ENCODE measurements at places on chromosomes 7 and 10. TPM values are rescaled to one million over a fixed set of nuclear protein-coding genes. Genes with fewer than 3 reads are reported as not detected.
A peak's percentile ranks its signal among the peaks of the same experiment; 100 is the strongest.

HMX3 gene
- total RNA-seq: 60.5 TPM

PTPRE gene
- total RNA-seq: 7.8 TPM

ZNF25 gene
- 4.8 TPM for total RNA-seq

C10orf71 gene
- total RNA-seq: not detected

APBB1IP gene
- 67.0 TPM for total RNA-seq

- DNase-seq: no peak
- no peak overlapping the region for H3K27ac ChIP-seq
- peaks cover 7% of the 10 kb centered on the region for H3K4me1 ChIP-seq
- H3K36me3 ChIP-seq: peaks cover 7% of the 10 kb centered on the region
Observed at GRCh38 chr7:730501-731439, 3.7 kb upstream of the PRKAR1B start.

- no peak overlapping the region for H3K4me3 ChIP-seq
- no peaks in the 10 kb centered on the region for H3K27me3 ChIP-seq
- no peak overlapping the region for H3K27ac ChIP-seq
- DNase-seq: no peak
- H3K36me3 ChIP-seq: 0 out of 2 replicates have a peak, but pooled peaks cover 3% of the 10 kb centered on the region
- no peaks in the 10 kb centered on the region for H3K4me1 ChIP-seq
Observed at GRCh38 chr10:7855205-7855604, 36.9 kb downstream of the TAF3 start.

DNA sequence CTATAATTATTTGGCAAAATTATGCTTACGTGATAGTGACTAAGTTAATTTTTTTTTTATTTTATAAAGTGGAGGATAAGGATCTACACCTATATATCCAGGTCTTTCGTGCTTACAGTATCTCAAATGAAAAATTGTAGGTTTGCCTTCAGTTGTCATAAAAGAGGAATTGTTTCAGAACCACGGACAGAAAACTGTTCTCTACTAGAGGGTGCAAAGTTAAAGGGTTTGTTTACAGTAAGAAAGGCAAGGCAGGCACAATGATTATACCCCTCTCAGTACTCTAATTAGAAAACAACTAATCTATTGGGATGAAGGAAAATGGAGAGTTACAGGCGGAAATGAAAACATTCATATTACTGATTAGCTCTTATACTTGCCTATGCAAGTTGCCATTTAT lies 1.5 kb downstream of the PCLO start:
- no peaks in the 10 kb centered on the region for H3K27me3 ChIP-seq
- H3K4me3 ChIP-seq: no peak overlapping the region
- no peaks in the 10 kb centered on the region for H3K36me3 ChIP-seq
- DNase-seq: no peak

DNA sequence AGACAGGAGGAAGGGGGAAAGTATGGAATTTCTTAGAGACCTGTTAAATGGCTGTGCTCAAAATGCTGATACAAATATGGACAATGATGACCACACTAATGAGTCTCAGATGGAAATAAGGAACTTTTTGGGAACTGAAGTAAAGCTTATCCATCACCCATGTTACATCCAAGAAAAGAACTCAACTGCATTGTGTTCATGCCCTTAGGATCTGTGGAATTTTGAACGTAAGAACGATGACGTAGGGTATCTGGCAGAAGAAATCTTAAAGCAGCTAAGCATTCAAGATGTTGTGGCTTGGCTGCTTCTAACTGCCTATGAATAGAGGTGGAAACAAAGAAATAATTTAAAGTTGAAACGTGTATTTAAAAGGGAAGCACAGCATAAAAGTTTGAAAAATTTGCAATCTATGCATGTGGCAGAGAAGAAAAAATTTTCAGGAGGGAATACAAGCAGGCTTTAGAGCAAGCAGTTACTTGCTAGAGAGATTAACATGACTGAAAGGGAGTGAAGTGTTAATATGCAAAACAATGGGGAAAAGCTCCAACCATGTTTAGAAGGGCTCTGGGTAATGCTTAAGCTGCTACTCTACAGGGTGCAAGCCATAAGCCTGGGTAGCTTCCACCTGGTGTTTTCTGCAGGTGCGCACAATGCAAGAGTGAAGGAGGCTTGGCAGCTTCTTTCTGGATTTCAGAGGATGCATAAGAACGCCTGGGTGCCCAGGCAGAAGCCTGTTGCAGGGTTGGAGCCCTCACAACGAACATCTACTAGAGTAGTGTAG lies 499.7 kb upstream of the SEMA3D start:
- no peak overlapping the region for H3K27ac ChIP-seq
- DNase-seq: no peak
- H3K4me3 ChIP-seq: no peak overlapping the region
- H3K4me1 ChIP-seq: no peaks in the 10 kb centered on the region
- no peaks in the 10 kb centered on the region for H3K36me3 ChIP-seq

GRCh38 chr10:6179078-6179477 lies 23.7 kb upstream of the PFKFB3 start:
- DNase-seq: no peak
- no peak overlapping the region for H3K4me3 ChIP-seq
- peaks cover 7% of the 10 kb centered on the region for H3K4me1 ChIP-seq
- no peaks in the 10 kb centered on the region for H3K27me3 ChIP-seq
- peaks cover 1% of the 10 kb centered on the region for H3K36me3 ChIP-seq

GRCh38 chr7:107726356-107727130 lies 17.4 kb upstream of the CBLL1 start:
- H3K27me3 ChIP-seq: no peaks in the 10 kb centered on the region
- no peaks in the 10 kb centered on the region for H3K4me1 ChIP-seq
- H3K4me3 ChIP-seq: no peak overlapping the region
- no peaks in the 10 kb centered on the region for H3K36me3 ChIP-seq
- no peak for DNase-seq

DNA sequence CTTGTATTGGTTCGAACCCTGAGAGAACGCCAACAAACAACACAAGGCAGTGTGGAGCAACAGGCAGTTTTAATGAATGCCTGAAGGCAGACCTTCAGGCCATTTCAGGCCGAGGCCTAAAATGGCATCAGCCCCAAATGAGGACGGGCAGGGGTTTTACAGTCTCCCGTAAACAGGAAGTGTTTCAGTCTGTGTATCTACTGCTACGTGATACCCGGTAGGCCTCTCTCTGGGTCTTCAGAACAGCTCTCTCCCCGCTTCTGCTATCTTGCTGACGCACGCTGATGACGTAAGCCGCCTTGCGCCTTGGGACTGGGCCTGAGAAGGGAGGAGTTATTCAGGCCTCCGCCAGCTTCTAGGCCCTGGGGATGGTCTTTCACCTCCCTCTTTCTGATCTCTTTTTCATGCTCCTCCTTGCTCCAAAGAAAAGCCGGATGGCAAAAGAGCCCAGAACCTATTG lies 67.7 kb downstream of the ST8SIA6 start:
- H3K36me3 ChIP-seq: no peaks in the 10 kb centered on the region
- no peak for DNase-seq
- no peak overlapping the region for H3K4me3 ChIP-seq
- no peak overlapping the region for H3K27ac ChIP-seq
- H3K27me3 ChIP-seq: no peaks in the 10 kb centered on the region

- no peaks in the 10 kb centered on the region for H3K36me3 ChIP-seq
- no peaks in the 10 kb centered on the region for H3K27me3 ChIP-seq
- no peaks in the 10 kb centered on the region for H3K4me1 ChIP-seq
- H3K4me3 ChIP-seq: peak overlapping the region; percentile 80
Observed at GRCh38 chr7:87344446-87344845, 1.0 kb upstream of the CROT start.

DNA sequence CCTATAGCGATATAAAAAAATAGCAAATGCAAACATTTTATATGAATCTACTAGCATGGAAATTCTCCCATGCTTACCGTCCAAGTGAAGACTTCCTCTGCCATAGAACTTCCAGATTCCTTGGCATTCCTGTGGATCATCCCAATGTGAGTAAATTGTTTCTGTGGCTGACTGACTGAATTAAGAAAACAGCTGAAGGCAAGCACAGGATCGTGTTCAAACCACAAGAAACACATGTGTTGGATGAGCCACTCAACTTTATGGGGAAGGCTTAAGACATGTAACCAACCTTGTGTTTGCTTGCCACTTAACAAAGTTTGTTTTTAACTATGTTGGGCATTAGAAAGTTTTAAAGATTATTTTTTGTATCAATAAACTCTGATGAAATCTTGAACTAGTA lies 2.6 kb upstream of the MYPN start:
- H3K27ac ChIP-seq: no peak overlapping the region
- no peaks in the 10 kb centered on the region for H3K36me3 ChIP-seq
- H3K27me3 ChIP-seq: no peaks in the 10 kb centered on the region
- no peaks in the 10 kb centered on the region for H3K4me1 ChIP-seq

DNA sequence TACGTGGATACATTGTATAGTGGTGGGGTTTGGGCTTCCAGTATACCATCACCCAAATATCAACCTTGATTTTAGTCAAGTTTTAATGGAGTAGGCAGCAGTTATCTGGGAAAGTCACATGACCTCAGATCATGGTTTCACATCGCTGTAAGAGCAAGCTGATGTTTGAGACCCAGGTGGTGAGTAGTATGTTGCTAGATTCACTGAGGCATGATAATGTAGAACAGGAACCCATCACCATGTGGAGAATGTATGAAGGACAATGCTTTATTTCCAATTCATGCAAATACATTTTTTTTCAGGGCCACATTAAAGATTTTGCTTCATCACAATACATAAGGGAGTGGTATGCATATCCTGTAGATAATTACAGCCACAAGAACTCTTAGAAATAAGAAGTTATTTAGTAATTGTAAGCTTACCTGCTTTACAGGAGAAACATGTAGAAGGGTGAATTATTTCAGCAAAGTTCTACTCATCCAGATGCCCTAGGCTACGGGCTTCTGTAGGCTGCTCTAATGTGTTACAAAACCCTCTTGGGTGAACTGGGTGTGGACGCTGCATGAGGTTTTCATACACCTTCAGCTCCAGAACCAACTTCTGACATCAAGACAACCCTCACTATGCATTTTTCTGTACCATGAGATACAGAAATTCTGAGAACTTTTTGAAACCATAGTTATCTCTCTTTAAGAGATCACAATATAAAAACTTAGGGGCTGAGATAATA lies 27.6 kb upstream of the LAMB4 start:
- H3K4me1 ChIP-seq: no peaks in the 10 kb centered on the region
- no peaks in the 10 kb centered on the region for H3K27me3 ChIP-seq
- no peak overlapping the region for H3K27ac ChIP-seq
- H3K4me3 ChIP-seq: no peak overlapping the region

- H3K4me3 ChIP-seq: no peak overlapping the region
- peaks cover 5% of the 10 kb centered on the region for H3K36me3 ChIP-seq
- H3K4me1 ChIP-seq: peaks cover 10% of the 10 kb centered on the region
- no peaks in the 10 kb centered on the region for H3K27me3 ChIP-seq
- no peak overlapping the region for H3K27ac ChIP-seq
- DNase-seq: no peak
Observed at GRCh38 chr7:92279396-92280031, 33.7 kb downstream of the ANKIB1 start.

DNA sequence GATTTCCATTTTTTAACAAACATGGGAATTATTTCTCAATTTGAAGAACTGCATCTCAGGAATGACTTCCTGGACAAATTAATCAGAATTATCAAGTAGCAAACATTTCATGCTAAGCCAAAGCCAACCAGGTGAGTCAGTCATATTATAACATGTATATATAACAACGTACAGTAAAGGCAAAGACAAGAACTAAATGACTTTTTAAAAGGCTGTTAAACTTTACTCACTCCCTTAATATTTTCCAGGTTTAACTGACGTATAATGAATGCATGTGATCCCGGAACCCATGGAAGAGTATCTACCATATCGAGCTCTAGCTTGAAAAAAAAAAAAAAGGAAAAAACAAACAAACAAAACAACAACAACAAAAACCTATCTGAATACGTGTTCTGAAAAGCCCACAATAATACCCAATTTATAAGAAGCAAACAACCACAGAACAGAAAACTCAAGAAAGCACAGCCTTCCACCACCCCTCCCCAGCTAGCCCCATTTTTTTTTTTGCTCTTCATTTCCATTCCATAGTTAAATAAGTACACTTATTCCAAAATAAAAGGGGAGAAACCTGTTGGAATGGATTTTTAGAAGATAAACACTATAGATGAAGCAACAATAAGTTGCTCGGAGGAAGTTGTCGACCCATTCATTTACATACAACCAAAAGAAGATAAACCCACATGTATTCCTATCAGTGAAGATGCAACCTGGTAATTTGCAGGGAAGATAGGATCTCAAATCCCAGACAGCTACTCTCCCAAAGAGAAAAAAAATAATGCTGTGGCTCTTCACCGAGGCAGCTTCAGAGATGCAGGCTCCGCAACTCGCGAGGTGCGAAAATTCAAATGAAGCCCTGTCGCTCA lies 537 bp downstream of the NAPEPLD start:
- peak overlapping the region; percentile 73 for H3K4me3 ChIP-seq
- peak; percentile 19 for DNase-seq
- H3K27me3 ChIP-seq: no peaks in the 10 kb centered on the region
- H3K36me3 ChIP-seq: no peaks in the 10 kb centered on the region
- peak overlapping the region; percentile 98 for H3K27ac ChIP-seq

- no peaks in the 10 kb centered on the region for H3K4me1 ChIP-seq
- no peaks in the 10 kb centered on the region for H3K27me3 ChIP-seq
- no peak overlapping the region for H3K4me3 ChIP-seq
- no peak overlapping the region for H3K27ac ChIP-seq
Observed at GRCh38 chr10:70737250-70737649, 47.9 kb downstream of the TBATA start.

DNA sequence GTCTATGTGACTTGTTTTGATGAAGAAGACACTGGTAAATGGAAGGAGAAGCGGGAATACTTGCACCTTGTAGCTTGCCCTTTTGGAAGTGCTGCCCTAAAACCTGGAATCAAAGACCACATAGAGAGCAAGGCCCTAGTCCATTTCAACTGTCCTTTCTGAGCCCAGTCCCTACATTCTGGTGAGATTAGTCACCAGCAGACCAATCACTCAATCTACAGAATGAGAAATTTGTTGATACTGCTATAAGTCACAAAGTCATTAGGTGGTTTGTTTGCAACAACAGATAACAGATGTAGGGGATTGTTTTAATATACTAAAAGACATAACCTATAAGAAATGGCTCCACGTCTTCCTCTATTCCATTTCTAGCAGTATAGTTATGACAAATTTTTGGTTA lies 33.6 kb downstream of the WASL start:
- DNase-seq: no peak
- no peak overlapping the region for H3K27ac ChIP-seq
- H3K4me1 ChIP-seq: peaks cover 11% of the 10 kb centered on the region
- no peaks in the 10 kb centered on the region for H3K27me3 ChIP-seq

Measured in GM12878 (cell line).